Cerebellum (tissue), 4 donors: ENCODE measurements at places on chromosomes 1 and 21. TPM values are rescaled to one million over a fixed set of nuclear protein-coding genes. Genes with fewer than 3 reads are reported as not detected.

- DNase-seq: no peak
Measured at GRCh38 chr1:169874229-169874628, 19.5 kb downstream of the SCYL3 start.

DNA sequence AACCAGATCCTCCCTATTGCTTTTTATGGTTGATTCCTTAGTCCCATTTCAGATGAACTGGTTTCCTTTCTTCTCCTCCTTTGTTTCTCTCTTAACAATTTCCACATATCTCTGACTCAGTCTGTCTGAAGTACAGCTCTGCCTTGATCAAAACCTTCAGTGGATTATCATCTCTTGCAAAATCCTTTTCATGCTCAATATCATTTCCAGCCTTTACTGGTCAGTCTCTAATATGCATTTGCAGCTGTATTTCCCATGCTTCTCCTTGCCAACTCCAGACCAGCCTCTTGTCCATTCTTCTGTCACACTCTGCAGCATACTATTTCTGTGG, 72.2 kb downstream of the SNX7 start:
- no peak for DNase-seq

Gene UBE2U
- total RNA-seq: not detected

- no peak for DNase-seq
Measured at GRCh38 chr1:113207019-113207418, 134.0 kb downstream of the LRIG2 start.

- no peak for DNase-seq
Measured at GRCh38 chr1:227775841-227776240, 39.6 kb upstream of the PRSS38 start.

Gene TSACC
- not detected for total RNA-seq

Gene PROX1
- 12.4 TPM for total RNA-seq

Gene SDC3
- total RNA-seq: 79.0 TPM

DNA sequence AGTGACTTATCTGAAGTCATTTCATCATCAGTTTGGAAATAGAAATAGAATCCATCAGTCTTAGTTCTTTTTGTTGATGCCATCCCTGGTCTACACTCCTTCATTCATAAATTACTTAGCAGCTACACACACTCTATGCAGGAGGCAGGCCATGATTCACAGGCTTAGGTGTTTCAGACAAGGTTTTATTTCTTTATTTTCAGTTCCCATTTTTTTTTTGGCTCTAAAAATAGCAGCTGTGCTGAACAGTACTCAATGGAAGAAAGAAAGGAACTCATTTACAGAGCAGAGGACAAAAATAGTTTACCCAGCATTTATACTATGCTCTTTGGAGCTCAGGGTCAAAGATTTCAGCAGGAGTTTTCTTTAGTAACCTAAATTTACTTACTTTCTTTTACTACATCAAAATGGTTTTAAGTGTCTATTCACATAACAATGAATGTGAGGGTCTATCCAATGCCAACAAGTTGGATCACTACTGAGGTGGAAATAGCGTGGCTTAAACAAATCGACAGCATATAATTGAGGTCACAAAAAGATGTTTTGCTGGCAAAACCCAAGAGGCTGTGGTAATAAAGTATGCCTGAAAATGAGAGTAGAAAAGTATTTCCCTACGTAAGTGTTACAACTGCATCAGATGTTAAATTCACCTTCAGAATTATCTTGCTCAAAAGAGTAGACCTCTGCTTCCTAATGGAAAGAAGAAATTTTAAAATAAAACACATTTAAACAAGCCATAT, 7.7 kb downstream of the KRTAP19-8 start:
- no peak for DNase-seq

Gene TAS1R3
- 0.73 TPM for total RNA-seq
